ENCODE measurements at places on chromosomes 5 and 9.

DNA sequence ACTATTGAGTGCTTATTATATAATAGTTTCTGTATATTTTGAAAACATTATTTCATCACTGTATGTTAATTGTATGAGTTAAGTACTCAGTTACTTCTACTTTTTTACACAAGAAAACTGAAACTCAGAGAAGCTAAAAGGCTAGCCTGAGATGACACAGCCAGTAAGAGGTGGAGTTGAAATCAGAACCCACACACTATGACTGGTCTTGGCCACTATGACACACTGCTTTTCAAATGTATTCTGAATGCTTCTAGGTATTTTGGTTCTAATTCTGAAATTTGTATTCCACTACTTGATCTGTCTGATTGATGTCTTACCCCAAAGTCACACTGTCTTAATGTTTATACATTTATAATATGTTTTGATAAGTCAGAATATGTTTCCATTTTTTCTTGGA is 181.8 kb downstream of the ZDHHC21 start:
- no peak for DNase-seq

DNA sequence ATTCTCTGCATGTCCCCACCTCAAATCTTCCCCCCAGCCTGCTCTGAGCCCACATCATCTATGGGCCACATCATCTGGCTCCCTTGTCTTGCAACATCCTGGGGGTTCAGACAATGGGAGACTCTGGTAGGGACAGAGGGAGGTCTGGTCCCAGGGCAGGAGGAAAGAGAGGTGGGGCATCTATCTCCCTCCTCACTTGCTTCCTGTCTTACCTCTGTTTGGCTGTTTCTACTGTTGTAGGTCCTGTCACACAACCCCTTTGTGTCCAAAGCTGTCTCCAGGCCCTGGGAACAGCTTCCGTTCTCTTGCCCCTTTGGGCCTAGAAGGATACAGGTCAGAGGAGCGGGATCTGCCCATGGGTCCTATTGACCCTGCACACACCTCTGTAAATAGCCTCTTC is 227.2 kb downstream of the NSG2 start:
- DNase-seq = no peak

DNA sequence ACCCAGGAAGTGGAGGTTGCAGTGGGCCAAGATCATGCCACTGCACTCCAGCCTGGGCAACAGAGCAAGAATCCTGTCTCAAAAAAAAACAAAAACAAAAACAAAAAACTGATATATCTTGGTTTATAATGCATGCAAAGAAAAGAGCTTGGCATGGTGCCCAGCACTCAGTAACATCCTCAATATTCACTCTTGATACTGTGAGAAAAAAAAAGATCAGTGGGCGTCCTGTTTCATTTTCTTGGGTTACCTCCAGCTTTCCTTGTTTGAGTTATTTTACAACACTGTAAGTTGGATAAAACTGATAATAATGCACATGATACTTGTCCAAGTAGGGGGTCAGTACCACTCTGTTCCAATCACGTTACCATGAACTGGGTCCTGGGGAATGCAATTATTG is 7.8 kb downstream of the PHYHD1 start:
- DNase-seq = no peak

DNA sequence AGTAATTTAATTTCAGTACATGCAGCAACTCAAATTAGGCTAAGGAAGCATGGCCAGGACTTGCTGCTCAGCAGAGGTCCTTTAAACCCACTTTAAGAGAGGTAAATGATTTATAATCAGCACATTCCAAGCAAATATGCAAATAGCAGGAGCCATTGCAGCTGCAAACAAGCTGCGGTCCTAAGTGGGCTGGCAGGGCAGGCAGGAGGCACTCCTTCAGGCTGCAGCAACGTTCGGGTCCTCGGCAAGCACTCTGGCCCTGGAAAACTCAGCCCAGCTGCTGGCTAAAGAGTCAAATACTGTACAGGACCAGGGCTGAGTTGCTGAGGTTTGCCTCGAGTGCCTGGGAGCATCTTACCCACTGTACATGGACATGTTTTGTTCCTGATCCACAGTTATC is 126.9 kb downstream of the FSTL4 start:
- no peak for DNase-seq

DNA sequence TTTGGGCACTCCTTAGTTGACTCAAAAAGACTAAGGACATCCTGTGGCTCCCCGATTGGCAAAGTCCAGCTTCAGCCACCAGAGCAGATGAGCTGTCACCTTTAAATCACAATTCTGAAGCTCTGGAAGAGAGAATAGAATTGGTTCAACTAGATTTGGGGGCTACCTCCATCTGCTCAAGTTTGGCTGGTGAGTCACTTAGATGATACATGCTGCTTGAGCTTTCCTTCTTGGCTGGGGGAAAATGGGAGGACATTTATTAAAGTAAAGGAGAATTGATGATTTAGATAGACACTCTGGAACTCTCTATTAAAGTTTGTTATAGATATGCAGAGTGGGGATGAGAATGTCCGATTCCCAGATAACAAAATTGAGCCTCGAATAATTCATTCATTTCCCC is 30.0 kb upstream of the GRIA1 start:
- DNase-seq = no peak

GRCh38 chr5:107407713-107408298 is 262.9 kb downstream of the EFNA5 start:
- DNase-seq = no peak

GRCh38 chr5:110752953-110753352 is 14.1 kb downstream of the SLC25A46 start:
- DNase-seq = no peak

GRCh38 chr9:90579181-90579580 is 63.4 kb downstream of the DIRAS2 start:
- DNase-seq = no peak

DNA sequence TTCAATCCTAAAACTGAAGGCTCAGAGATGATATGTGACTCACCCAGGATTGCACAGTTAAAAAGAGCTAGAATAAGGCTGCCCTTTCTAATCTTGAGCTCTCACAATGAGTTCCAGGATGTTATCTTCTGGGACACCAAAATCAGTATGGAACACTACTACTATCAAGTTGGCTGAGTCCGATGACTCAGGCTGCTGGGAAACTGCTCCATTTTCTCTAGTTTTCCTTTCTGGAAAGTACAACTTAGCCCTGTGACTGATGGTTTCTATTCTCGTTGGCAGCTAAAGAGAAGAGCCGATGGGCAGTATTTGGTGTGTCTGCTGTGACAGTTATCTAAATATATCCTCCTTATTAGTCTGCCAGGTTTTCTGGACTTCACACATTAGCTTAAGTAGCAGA is 37.9 kb upstream of the DPYSL3 start:
- DNase-seq = no peak

- no peak for DNase-seq
Measured at GRCh38 chr5:27523629-27524028, 485.2 kb upstream of the CDH9 start.

GRCh38 chr9:114157516-114158176 is 2.3 kb downstream of the COL27A1 start:
- no peak for DNase-seq

GRCh38 chr9:80866576-80867227 is 822.6 kb downstream of the TLE1 start:
- no peak for DNase-seq

DNA sequence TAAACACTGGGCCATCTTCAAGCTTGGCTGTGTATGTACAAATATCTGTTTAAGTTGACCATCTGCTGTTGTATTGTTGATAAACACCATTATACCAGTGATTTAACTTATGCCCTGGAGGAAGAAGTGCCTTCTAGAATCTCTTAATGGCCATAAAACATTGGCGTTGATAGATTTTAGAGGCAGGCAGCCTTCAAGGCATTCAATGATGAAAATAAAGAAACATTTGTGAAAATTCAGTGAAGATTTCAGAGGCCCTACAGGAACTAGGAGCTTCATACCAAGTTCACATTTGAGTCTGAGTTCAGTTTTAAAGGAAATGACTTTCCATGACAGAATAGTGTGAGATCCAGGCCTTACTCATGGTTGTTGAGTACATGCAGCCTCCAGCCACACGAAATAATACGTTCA is 52.2 kb downstream of the MAP1B start:
- no peak for DNase-seq

- no peak for DNase-seq
Measured at GRCh38 chr5:143432658-143433239, 29.3 kb upstream of the NR3C1 start.

- DNase-seq = no peak
Measured at GRCh38 chr9:99948896-99949295, 42.4 kb downstream of the STX17 start.

GRCh38 chr5:127875235-127876021 is 172.2 kb downstream of the CCDC192 start:
- no peak for DNase-seq

DNA sequence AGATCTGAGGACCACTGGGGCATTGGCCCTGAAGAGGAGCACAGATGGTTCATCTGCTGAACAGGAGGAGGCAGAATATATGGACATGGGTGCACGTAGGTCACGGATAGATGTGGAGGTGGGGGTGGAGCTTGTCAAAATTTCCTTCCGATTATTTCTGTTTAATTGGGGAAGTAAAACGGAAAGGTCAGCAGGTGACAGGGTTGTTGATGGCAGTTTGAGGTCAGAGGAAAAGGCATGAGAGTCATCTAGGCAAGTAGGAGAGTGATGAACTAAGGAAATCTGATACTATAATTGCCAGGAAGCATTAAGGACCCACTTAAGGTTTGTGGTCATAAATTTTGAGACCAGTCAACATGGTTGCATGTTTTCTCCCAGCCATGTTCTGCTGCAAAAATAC is 8.4 kb upstream of the FAM81B start:
- no peak for DNase-seq

Data from osteocyte (in vitro differentiated cells).